ENCODE measurements at places on chromosomes 6 and 20.

DNA sequence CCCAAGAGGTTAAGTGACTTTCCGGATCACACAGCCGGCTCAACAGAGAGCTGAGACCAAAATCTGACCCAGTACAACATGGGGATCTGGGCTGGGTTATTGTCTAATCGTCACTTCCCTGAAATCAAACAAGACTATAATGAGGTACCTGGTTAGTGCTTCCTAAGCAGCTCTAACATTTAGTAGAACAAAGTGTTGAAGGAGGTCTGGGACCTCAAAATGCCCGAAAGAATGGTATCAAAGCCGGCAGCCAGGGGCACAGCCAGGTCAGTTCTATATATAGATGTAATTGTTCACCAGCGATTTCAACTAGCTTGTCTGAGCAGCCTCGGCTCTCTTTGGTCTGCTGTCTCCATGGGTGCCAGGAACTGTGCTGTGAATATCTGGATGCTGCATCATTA, 245.5 kb upstream of the ECI2 start:
- DNase-seq: no peak

DNA sequence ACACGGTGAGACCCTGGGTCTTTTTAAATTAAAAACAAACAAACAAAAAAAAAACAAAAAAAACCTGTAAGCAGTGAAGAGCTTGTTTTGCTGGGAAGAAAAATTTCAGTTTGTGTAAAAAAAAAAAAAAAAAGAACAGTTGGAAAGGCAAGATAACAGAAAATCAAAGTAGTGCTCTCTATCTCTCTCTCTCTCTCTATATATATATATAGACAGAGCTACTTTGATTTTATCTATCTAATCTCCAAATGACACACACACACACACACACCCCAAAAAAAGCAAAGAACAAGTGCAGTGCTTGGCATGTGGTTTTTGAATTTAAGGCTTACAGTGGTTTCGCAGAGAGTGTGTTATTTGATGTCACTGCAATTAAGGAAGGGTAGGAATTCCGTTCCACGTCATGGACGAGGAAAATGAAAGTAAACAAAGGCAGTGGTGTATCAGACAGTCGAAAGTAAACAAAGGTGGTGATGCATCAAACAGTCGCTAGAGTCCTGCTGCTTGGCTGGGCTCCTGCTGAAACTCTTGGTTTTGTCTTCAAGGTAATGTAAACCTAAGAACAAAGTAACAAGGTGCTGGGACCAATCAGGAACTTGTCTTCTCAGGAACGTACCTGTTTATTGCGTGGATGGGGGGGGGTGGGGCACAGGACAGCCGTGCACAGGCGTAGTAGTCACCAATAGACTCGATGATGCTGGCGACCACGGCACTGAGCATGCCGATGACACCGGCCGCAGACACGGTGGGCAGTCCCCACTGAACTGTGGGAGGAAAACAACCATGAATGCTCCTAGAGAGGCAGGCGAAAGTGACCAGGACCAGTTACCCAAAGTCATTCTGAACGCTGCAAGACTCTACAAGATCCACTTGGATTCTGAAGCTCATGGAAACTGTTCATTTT, 131.8 kb downstream of the SLC23A2 start:
- peak; percentile 17 for DNase-seq

GRCh38 chr6:35077713-35078105, 63.4 kb downstream of the TCP11 start:
- no peak for DNase-seq

GRCh38 chr6:24513602-24514001, 18.8 kb downstream of the ALDH5A1 start:
- peak; percentile 8 for DNase-seq

GRCh38 chr6:165692106-165692653, 29.1 kb upstream of the PDE10A start:
- no peak for DNase-seq

GRCh38 chr6:157420497-157420896, 39.5 kb downstream of the ZDHHC14 start:
- DNase-seq: no peak

DNA sequence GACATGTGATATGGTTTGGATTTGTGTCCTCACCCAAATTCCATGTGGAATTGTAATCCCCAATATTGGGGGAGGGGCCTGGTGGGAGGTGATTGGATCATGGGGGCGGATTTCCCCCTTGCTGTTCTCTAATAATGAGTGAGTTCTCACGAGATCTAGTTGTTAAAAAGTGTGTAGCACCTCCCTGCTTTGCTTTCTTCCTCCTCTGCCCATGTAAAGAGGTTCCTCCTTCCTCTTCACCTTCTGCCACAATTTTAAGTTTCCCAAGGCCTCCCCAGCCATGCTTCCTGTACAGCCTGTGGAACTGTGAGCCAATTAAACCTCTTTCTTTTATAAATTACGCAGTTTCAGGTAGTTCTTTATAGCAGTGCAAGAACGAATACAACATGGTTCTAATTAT, 2.1 kb upstream of the ZNF451 start:
- no peak for DNase-seq

- DNase-seq: no peak
Observed at GRCh38 chr6:134282816-134283215, 35.1 kb downstream of the SGK1 start.

- DNase-seq: no peak
Observed at GRCh38 chr6:165846123-165846966, 183.3 kb upstream of the PDE10A start.

- DNase-seq: no peak
Observed at GRCh38 chr20:50996901-50997865, 25.7 kb downstream of the KCNG1 start.

- no peak for DNase-seq
Observed at GRCh38 chr20:45588800-45589199, 9.7 kb upstream of the WFDC8 start.

DNA sequence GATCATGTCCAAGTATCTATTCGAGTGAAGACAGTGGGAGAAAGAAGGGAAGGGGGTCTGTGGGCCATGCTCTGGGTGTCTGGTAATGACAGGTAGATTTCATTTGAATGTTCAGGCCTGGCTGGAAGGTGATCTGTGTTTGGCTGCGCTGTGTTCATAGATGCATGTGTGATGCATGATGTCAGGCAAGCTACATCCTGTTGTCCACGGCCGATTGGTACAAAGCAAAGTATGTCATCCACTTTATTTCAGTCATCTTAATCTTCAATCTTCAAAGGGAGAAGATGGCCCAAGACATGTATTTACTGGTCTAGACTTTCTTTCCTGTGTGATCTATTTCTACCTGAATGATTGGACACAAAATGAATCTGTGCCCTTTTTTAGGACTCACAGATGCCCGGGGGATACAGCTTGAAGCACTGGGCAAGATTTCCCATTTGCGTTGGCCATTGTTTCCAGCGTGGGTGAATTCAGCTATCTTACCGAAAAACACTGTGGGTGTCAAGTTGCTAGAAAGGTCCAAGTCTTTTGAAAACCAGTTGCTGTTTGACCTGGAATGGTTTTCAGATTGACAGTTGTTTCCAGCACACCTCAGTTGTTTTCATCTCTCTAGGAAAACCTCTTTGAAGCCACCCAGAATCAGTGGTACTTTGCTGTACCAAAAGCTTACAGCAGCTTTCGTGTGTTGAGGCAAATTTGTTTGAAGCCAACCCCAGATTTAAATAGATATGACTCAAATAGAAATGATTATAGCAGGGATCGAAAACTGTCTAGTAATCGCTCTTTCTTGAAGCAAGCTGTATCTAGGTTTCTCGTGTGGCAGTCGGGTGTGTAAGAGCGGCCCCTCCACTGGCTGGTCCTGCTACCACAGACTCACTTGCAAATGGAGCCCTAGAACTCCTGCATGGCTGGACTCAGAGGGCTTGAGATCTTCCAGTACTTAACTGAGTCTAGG, 27.2 kb downstream of the DUSP22 start:
- no peak for DNase-seq

DNA sequence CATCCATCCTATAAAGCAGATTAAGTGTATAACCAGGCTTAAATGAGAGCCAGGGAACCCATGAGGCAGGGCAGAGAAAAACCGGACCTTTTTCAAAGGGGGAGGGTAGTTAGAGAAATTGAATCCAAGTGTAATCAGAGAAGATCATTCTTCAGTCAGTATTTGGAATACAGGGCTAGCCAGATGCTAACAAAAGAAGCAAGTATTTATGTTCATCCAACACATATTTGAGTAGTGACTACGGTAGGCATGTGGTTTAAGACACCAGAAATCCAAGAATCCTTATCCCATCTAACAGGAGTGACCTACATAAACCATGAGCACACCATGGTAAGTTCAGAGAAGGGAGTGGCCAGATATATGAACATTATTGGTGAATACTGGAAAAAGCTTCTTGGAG, 46.8 kb upstream of the FAM83C start:
- no peak for DNase-seq

GRCh38 chr6:37705239-37706051, 7.8 kb upstream of the MDGA1 start:
- no peak for DNase-seq

GRCh38 chr6:2976571-2977085, 5.3 kb upstream of the SERPINB6 start:
- DNase-seq: no peak

DNA sequence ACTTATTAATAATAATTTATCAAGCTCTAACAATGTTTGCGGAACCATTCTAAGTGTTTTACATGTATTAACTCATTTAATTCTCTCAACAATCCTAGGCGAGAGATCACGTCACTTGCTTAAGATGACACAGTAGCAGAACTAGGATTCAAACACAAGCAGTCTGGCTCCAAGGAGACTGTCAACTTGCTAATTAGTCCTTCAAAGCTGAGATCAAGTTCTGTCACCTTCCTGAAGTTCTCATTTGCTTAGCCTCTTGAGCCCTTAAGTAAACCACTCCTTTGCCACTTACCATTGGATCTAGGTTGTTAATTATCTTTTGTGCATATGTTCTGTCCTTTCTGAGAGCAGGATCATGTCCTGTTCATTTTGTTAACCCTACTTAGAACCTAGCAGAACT, 14.1 kb downstream of the FKBP5 start:
- DNase-seq: no peak

DNA sequence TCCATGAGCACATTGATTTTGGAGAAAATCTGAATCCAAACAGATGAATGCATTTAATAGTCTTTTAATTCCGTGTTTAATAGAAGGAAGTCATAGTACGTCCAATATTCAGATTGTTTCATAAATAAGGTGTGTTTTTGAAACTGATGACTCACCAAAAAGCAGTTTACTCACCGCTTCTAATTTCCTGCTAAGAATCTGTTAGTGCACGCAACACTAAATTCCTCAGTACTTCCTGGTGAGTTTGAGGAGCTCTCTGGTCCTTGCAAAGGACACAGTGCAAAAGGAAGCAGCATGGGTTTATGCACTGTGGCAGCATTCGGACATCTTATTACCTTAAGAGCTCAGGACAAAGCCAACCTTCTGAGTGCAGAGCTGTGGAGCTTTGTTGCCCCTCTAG, 2.3 kb upstream of the ADGRF1 start:
- DNase-seq: no peak

DNA sequence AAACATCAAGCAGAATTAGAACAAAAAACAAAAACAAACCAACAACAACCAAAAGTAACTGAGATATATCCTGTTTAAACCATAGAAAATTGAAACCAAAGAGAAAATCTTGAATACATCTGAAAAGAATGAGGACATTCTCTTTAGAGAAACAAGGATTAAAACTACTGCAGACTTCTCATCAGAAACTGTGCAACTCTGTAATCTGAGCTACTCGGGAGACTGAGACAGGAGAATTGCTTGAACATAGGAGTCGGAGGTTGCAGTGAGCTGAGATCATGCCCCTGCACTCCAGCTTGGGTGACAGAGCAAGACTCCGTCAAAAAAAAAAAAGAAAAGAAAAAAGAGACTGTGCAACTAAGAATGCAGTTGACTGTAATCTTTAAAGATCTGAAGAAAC, 153.4 kb downstream of the SYNDIG1 start:
- DNase-seq: no peak

GRCh38 chr20:51937779-51938178, 135.5 kb upstream of the SALL4 start:
- DNase-seq: peak; percentile 14

GRCh38 chr20:47985092-47985850, 200.0 kb upstream of the SULF2 start:
- no peak for DNase-seq

DNA sequence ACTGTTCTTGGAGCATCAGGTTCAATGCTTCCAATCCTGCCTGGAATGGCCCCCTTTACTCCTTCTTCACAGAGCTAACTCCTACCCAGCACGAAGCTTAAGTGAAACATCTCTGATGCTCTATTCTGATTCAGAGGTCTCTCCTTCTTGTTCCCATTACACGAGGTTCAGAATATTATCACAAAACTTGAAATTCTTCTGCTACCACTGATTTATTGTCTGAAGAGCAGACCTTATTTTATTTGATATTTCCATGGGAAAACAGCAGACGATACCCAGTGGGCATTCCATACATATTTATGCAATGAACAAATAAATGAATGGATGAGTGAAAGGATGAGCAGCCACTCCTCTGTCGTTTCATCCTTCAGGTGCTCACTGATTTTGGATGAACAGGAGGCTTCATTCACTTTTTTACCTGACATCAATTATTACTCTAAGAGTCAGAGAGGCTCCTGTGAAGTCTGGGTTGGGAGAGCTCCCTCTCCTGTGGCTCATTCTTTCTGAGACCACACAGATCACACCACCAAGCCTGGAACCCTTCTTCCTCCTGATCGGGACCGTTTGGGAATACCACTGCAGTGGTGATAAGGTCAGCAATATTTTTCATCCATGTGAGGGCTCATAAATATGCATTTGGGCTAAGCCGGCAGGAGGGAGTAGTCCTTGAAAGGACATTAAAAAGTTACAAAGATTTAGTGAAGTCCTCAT, 25.8 kb downstream of the SMLR1 start:
- no peak for DNase-seq

DNA sequence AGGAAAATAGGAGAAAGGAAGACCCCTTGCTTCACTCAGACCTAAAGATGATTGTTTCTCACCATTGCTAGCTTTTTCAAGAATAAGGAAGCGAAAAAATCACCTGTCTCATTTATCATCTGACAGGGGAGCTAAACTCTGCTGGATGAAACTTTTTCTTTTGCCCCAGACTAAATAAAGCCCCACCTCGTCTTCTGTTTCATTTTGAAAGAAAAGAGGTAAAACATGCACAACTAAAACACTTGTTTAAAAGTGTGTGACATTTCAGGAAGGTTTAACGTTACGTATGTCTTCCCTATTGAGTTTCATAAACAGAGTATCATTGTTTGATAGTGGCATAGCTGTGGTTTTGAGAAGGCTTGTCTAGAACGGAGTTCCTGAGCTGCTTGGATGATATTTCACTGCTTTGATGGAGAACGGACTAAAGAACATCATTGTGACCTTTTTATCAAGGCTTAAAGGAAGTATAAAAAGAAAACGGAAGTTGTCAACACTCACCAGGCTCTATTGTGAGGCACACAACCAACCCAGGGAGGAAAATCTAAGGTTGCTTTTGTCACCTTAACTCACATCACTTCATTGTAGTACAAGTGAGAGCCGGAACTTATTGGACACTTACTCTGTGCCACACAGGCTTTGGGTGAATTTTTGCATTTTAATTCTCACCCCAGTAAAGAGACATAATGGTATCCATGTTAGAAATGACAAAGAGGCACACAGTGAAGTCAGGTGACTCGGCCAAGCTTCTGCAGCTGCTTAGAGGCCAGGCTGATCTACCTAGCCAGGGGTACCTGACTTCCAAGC, 29.5 kb downstream of the TSHZ2 start:
- no peak for DNase-seq

GRCh38 chr20:16752901-16753300, 4.7 kb downstream of the OTOR start:
- DNase-seq: no peak

GRCh38 chr6:166415833-166416347, 33.1 kb upstream of the MPC1 start:
- DNase-seq: no peak

Measured in Caco-2 (cell line).